ENCODE measurements at places on chromosomes 13 and 19.
A peak's percentile ranks its signal among the peaks of the same experiment; 100 is the strongest.

GRCh38 chr13:96984051-96984508, 10.2 kb downstream of the OXGR1 start:
- no peaks in the 10 kb centered on the region for H3K27me3 ChIP-seq
- H3K36me3 ChIP-seq, result no peaks in the 10 kb centered on the region
- no peak overlapping the region for H3K4me3 ChIP-seq
- no peaks in the 10 kb centered on the region for H3K4me1 ChIP-seq
- peak; percentile 63 for DNase-seq
- H3K27ac ChIP-seq, result peak overlapping the region; percentile 14

DNA sequence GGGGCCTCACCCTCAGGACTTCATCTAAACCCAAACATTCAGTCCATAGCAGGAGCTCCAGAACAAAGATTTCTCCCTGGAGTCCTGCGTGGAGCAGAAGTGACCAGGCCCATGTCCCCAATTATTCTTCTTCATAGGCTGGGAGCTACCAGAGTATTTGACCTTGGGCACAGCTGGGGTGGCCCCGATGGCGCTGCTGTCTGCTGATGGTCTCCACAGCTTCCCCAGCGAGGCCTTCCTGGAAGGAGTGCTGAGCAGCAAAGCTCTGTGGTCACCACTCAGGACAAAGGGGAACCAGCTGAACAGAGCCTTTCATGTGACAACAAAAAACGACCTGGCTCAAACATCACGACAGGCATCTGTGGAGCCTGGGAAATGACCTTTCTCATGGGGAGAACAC, 62.7 kb upstream of the ARGLU1 start:
- no peaks in the 10 kb centered on the region for H3K4me1 ChIP-seq
- H3K27me3 ChIP-seq, result no peaks in the 10 kb centered on the region
- no peaks in the 10 kb centered on the region for H3K36me3 ChIP-seq
- no peak for DNase-seq
- H3K27ac ChIP-seq, result no peak overlapping the region

DNA sequence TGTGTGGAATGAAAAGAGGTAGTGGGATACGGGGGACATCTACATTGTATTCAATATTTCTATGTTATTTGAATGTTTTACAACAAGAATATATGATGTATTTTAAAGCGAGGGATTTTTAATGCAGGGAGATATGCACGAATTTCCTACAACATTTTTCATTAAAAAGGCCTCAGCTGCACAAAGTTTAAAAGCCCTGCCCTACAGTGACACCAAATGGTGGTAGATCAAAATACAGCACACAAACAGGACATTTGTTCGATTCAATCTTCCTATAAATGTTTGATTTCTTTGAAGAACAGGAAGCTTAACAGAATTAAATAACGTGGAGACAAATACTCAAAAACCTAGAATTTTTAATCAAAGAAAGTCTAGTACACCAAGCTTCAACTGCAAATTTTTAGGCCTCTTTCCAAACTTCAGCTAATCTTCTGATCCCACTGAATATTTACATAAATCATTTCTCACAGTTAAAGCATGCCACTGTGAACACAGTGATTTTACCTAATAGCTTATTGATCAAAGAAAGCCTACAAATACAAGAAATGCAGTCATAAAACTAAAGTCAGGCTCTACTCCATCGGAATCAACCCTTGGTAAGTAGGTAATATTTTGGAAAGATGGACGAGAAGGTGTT, 257.2 kb downstream of the DIAPH3 start:
- no peak for DNase-seq
- no peak overlapping the region for H3K27ac ChIP-seq
- no peak overlapping the region for H3K4me3 ChIP-seq

DNA sequence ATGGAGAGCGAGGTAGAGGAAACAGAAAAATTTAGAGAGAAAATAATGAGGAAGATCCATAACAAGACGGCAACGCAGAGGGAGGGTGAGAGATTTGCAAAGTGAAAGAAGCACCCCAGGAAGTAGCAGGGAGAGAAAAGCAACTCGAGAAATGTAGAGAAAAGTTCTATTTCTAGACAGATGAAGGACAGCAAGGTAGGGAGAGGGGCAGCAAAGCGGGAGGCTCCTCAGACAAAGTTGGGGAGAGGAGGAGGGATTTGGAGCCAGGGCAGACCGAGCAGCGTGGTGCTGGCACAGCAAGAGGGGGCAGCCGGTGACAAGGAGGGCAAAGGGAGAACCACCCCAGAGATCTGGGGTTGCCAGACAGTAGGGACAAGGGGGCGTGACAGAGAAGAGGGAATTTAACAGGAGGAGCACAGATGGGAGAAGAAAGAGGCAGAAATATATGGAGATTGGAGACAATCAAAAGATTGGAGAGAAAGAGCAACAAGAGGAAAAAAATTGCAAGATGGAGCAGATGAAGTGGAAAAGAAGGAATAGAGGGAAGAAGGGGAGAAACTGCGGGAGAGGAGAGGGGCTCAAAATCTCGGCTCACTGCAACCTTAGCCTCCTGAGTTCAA, 989 bp downstream of the ZNF766 start:
- H3K4me3 ChIP-seq, result peak overlapping the region; percentile 98
- no peaks in the 10 kb centered on the region for H3K4me1 ChIP-seq
- H3K27ac ChIP-seq, result peak overlapping the region; percentile 94
- no peaks in the 10 kb centered on the region for H3K27me3 ChIP-seq
- DNase-seq, result no peak

- no peaks in the 10 kb centered on the region for H3K36me3 ChIP-seq
- no peak overlapping the region for H3K4me3 ChIP-seq
- H3K4me1 ChIP-seq, result peaks cover 8% of the 10 kb centered on the region
- H3K27me3 ChIP-seq, result no peaks in the 10 kb centered on the region
- peak; percentile 96 for DNase-seq
- H3K27ac ChIP-seq, result peak overlapping the region; percentile 25
Measured at GRCh38 chr13:50529154-50529882, 314.2 kb downstream of the DLEU7 start.
